ENCODE measurements at places on chromosomes 3 and 15.

DNA sequence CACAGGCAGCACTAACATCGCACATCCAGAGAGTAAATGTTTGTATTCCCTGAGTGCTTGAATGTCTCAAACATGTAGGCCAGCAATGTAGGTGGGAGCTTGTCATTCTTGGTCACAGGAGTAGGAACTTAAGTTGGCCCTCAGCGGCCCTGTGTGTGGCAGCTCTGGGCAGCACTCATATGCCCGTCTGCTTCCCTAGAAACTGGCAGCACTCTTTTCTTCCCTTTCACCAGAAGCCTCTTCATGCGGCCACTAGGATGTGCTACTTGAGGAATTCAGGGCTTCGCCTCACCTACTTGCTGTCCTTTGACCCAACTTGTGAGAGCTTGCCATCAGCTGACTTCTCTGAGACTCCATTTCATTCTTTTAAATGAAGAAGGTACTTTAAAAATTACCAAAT lies 69.5 kb downstream of the TIPARP start:
- H3K4me3 ChIP-seq, result no peak overlapping the region
- no peaks in the 10 kb centered on the region for H3K27me3 ChIP-seq
- H3K36me3 ChIP-seq, result no peaks in the 10 kb centered on the region

DNA sequence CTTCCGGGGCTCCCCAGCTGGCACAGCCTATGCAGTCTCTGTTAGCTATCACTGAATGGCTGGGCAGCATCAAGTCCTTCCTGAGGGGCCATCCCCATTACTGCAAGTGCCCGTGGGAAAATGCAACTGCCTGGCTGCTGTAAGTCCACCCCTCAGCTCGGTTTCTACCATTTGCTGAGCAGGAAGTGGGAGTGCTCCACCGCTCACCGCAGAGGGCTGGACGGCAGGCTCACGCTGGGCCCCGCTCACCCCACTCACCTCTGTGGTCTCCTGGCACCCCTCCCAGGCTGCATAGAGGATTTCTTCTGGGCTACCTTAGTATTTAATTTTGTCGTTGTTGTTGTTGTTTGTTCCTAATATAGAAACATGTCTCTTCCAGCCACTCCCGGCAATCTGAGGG lies 270.2 kb downstream of the PLCL2 start:
- H3K27me3 ChIP-seq, result no peaks in the 10 kb centered on the region
- no peaks in the 10 kb centered on the region for H3K36me3 ChIP-seq
- no peak for DNase-seq
- H3K4me1 ChIP-seq, result peaks cover 21% of the 10 kb centered on the region
- H3K27ac ChIP-seq, result no peak overlapping the region
- no peak overlapping the region for H3K4me3 ChIP-seq

GRCh38 chr3:135246027-135246426 lies 451.0 kb downstream of the EPHB1 start:
- H3K27me3 ChIP-seq, result no peaks in the 10 kb centered on the region
- H3K36me3 ChIP-seq, result no peaks in the 10 kb centered on the region
- no peak overlapping the region for H3K27ac ChIP-seq
- peaks cover 4% of the 10 kb centered on the region for H3K4me1 ChIP-seq
- no peak for DNase-seq
- no peak overlapping the region for H3K4me3 ChIP-seq

- H3K27me3 ChIP-seq, result no peaks in the 10 kb centered on the region
- peaks cover 12% of the 10 kb centered on the region for H3K4me1 ChIP-seq
- no peak overlapping the region for H3K4me3 ChIP-seq
- H3K27ac ChIP-seq, result no peak overlapping the region
These were observed 102.1 kb upstream of the FHIT start for GRCh38 chr3:61353382-61353781.

- no peaks in the 10 kb centered on the region for H3K27me3 ChIP-seq
- H3K27ac ChIP-seq, result no peak overlapping the region
- H3K4me3 ChIP-seq, result no peak overlapping the region
- H3K36me3 ChIP-seq, result no peaks in the 10 kb centered on the region
These were observed 21.2 kb downstream of the RAD51 start for GRCh38 chr15:40716165-40716564.

GRCh38 chr15:58465866-58466517 lies 34.2 kb downstream of the LIPC start:
- H3K4me1 ChIP-seq, result no peaks in the 10 kb centered on the region
- H3K27me3 ChIP-seq, result no peaks in the 10 kb centered on the region
- no peaks in the 10 kb centered on the region for H3K36me3 ChIP-seq
- H3K27ac ChIP-seq, result no peak overlapping the region
- no peak for DNase-seq

DNA sequence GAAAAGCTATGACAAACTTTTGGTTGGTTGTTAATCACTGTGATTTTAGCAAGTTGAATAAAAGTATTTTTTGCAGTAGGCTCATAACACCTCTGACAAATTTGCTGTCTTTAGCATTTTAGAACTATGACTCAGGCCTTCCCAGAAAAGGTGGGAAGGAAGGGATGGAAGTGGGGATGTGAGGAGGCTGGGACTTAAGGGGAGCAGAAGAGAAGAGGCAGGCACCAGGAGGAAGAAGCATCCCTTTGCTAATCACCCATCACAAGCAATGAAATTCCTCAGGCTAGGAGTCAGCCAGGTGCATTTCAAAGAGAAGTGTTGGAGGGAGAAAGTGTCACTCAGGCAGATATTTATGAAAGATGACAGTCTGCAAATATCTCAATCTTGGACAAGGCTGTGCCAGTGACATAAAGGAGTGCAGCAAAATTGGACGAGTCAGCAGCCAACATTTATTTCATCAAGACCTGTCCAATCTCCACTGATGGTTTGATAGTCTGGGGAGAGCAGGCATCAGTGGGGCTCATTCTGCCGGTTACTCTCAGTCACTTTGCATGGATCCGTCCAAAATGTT lies 337.3 kb upstream of the ARRDC4 start:
- H3K27ac ChIP-seq, result no peak overlapping the region
- H3K4me3 ChIP-seq, result no peak overlapping the region
- no peaks in the 10 kb centered on the region for H3K27me3 ChIP-seq
- no peak for DNase-seq
- no peaks in the 10 kb centered on the region for H3K36me3 ChIP-seq

DNA sequence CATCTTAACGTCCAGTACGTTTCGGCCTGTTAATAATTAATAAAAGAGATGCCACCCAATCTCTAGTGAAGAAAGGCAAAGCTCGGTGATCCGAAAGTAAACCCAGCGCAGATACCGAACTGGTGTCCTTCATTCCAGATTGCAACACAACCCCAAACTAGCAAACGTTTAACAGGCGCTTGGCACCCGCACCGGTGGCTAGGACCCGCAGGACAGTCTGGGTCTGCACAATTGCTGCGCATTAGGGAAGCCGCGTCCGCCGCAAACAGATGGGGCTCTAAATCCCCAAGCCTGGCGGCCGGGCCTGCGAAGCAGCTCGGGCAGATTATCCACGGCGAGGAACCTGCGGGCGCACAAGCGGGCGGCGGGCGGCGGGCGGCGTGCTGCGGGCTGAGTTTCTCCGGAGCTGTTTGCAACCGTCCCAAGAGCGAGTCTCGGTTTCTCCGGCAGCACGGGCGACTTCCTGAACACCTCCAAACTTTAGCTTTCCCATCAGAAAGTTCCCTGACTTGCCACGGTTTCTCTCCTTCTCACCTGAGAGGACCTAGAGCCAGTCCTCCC lies 112.1 kb upstream of the ICE2 start:
- peak overlapping the region; percentile 75 for H3K4me3 ChIP-seq
- DNase-seq, result peak; percentile 50
- H3K36me3 ChIP-seq, result no peaks in the 10 kb centered on the region
- H3K27ac ChIP-seq, result peak overlapping the region; percentile 96
- no peaks in the 10 kb centered on the region for H3K27me3 ChIP-seq

GRCh38 chr3:108489776-108490175 lies 20.6 kb downstream of the MYH15 start:
- no peak overlapping the region for H3K4me3 ChIP-seq
- no peaks in the 10 kb centered on the region for H3K27me3 ChIP-seq
- no peaks in the 10 kb centered on the region for H3K36me3 ChIP-seq

- no peaks in the 10 kb centered on the region for H3K36me3 ChIP-seq
- H3K27ac ChIP-seq, result no peak overlapping the region
- H3K27me3 ChIP-seq, result no peaks in the 10 kb centered on the region
- no peak overlapping the region for H3K4me3 ChIP-seq
These were observed 217.9 kb upstream of the THBS1 start for GRCh38 chr15:39362821-39363561.

DNA sequence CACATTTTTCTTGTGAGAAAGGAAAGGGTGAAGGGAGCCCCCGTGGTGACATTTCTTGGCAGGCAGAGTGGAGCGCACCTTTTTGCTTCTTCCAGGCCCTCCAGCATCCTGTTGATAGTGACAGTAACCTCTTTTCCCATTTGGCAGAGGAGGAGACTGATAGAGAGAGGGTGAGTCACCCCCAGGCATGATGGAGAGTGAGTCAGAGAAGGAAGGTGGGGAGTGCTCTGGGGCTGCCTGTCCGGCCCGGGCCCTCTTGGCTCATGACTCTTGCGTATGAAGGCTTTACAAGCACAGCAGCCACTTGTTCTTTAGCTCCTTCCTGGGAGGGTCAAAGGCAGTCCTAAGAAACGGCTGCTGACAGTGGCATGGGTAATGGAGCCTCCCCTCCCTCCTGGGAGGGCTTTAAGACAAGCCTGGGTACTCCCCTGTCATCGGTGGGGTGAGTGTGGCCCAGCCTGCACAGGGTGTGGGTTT lies 16.0 kb downstream of the ANKRD63 start:
- no peaks in the 10 kb centered on the region for H3K27me3 ChIP-seq
- DNase-seq, result no peak
- no peak overlapping the region for H3K4me3 ChIP-seq
- H3K36me3 ChIP-seq, result no peaks in the 10 kb centered on the region
- H3K4me1 ChIP-seq, result no peaks in the 10 kb centered on the region
- H3K27ac ChIP-seq, result no peak overlapping the region

- H3K36me3 ChIP-seq, result peaks cover 18% of the 10 kb centered on the region
- H3K27ac ChIP-seq, result peak within 1 kb of the TSS; percentile 90
- peak; percentile 94 for DNase-seq
- no peaks in the 10 kb centered on the region for H3K27me3 ChIP-seq
- peaks cover 38% of the 10 kb centered on the region for H3K4me1 ChIP-seq
These were observed at the start of gene NXPE3 for GRCh38 chr3:101779047-101779821. TSS of gene NXPE3 (plus strand) at chr3:101779211. CDS start at chr3:101785597, 6,386 bp downstream.

- peak overlapping the region; percentile 67 for H3K27ac ChIP-seq
- peaks cover 54% of the 10 kb centered on the region for H3K4me1 ChIP-seq
- peak overlapping the region; percentile 50 for H3K4me3 ChIP-seq
- DNase-seq, result peak; percentile 20
- H3K36me3 ChIP-seq, result no peaks in the 10 kb centered on the region
These were observed 627 bp downstream of the NT5DC2 start for GRCh38 chr3:52532838-52533622.

DNA sequence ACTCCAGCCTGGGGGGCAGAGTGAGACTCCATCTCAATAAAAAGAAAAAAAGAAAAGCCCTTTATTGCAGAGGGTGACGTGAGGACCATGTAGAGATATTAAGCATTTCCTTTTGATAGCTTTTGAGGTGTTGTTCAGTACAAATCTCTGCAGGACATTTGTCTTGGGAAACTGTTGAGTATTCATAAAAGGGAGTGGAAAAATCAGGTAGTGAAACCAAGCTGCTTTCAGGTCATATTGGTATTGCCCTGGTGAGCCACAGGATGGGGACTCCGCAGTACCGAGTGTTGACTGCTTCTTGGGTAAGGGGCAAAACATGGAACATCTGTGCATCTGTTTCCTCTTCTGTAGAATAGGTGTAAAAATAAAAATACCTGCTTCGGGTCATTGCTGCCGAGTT lies 9.9 kb downstream of the ITPR1 start:
- no peak for DNase-seq
- no peaks in the 10 kb centered on the region for H3K27me3 ChIP-seq
- no peaks in the 10 kb centered on the region for H3K4me1 ChIP-seq
- no peaks in the 10 kb centered on the region for H3K36me3 ChIP-seq

DNA sequence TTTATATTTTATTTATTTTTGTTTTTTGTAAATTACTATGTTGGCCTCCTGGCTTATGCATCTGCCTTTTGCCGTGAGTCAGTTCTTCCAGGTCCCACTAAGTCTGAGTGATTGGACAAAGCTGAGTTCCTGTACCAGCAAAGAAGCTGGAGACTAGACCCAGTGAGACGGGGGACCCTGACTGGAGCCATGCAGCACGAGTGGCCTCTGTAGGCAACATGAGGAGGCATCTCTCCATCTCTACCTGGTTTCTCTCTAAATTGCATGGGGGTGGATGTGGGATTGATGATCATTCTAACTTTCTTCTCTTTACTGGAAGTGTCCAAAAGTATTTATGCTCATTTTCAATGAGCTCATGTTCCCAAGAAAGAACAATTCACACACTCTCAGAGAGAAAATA lies 155.3 kb upstream of the MRPL3 start:
- no peaks in the 10 kb centered on the region for H3K27me3 ChIP-seq
- H3K27ac ChIP-seq, result no peak overlapping the region
- H3K36me3 ChIP-seq, result no peaks in the 10 kb centered on the region

DNA sequence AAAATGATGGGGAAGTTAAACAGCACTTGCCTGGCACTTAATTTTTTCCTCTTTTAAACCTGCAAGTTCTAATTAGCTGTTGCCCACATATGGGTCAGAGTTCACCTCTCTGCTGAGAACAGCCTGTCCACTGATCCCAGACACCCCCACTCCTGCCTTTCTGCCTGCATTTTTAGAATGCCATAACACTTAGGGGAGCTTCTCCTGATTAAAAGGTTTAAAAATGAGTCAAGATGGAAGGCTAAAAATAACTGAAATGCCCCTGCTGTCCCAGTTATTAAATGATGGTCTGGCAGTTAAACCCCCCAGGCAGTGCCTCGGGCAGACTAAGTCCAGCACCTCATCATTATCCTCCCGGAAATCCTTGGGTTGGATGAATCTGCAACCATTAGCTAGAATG lies 913.6 kb upstream of the ARPP21 start:
- no peak overlapping the region for H3K4me3 ChIP-seq
- DNase-seq, result no peak
- no peak overlapping the region for H3K27ac ChIP-seq
- no peaks in the 10 kb centered on the region for H3K36me3 ChIP-seq
- H3K4me1 ChIP-seq, result no peaks in the 10 kb centered on the region

DNA sequence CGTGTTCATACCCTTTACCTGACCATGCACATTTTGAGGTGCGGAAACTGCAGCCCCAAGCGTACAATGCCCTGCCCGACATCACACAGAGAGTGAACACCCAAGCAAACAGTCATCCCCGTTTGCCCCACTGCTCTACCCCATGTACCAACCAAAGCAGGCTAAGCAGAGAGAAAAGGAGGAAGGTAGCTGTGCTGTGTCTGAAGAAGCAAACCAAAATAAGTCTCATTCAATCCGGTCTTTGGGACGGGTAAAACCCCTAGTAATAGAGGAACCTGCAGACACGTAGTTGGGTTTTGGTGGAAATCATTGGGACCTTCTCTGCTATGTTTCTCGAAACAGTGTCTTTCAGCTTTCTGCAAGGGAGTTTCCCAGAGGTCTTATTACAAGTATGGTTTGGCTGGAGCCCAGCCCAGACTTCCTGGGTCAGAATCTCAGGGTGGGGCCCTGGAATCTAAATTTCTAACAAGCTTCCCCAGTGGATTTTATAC lies 164.6 kb upstream of the HES1 start:
- H3K27me3 ChIP-seq, result no peaks in the 10 kb centered on the region
- H3K4me1 ChIP-seq, result peaks cover 22% of the 10 kb centered on the region
- no peak for DNase-seq

DNA sequence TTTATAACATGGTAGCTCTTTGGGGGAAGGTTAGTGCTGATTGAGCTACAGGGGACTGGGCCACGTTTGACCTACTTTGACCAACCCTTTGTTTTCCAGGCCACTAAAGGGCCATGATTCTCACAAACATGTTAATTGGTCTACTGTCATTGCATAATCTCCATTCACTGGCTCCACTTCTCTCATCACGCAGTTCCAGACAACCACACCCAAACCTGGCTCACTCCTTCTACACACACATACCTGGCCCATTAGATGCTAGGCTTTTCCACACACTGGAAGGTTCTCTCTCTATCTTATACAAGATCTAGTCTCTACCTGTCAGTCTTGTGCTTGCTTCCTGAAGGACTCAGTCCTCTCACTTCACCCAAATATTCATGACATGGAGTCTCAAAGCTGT lies 15.9 kb downstream of the TGM5 start:
- no peak overlapping the region for H3K27ac ChIP-seq
- no peaks in the 10 kb centered on the region for H3K4me1 ChIP-seq
- H3K36me3 ChIP-seq, result no peaks in the 10 kb centered on the region
- H3K4me3 ChIP-seq, result no peak overlapping the region
- DNase-seq, result no peak
